ENCODE measurements at places on chromosomes 5 and 9.

- DNase-seq, result no peak
Measured at GRCh38 chr5:165779505-165779904, 2274.1 kb downstream of the MAT2B start.

- DNase-seq, result no peak
Measured at GRCh38 chr9:78297672-78297961, 692 bp downstream of the PSAT1 start.

DNA sequence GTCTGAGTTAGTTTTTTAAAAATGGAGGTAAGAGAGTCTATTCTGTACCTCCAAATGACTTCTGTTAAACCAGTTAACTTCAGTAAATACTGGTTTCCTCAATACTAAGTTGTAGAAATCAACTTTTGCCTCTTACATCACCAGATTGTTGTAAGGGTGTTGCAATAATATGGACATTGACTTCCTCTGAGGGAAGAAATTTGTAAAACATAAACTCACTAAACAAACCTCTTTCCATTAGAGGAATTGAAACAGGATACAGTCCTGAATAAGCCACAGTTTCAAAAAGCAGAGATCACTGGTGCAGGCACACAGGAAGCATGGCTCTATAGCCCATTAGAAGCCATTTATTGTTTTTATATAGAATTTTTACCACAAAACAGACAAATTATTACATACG lies 32.7 kb upstream of the SLCO6A1 start:
- DNase-seq, result no peak

DNA sequence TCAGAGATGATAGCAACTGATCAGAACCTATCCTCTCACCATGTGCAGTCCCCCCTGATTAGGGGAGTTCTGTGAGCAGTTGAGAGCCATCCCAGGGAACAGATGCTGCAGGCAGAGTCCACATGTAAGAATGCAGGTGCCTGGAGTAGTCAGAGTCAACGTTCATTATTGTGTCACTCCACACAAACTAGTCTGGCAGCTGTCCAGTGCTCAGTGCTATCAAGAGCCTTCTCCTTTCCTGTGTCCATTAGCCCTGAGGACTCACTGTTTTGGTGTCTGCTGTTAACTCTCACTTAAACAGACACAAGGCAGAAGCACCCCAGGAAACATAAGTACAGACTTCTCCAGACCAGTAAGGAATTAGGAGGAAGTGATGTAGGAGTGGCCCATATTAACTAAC lies 2.5 kb downstream of the SH3TC2 start:
- no peak for DNase-seq

DNA sequence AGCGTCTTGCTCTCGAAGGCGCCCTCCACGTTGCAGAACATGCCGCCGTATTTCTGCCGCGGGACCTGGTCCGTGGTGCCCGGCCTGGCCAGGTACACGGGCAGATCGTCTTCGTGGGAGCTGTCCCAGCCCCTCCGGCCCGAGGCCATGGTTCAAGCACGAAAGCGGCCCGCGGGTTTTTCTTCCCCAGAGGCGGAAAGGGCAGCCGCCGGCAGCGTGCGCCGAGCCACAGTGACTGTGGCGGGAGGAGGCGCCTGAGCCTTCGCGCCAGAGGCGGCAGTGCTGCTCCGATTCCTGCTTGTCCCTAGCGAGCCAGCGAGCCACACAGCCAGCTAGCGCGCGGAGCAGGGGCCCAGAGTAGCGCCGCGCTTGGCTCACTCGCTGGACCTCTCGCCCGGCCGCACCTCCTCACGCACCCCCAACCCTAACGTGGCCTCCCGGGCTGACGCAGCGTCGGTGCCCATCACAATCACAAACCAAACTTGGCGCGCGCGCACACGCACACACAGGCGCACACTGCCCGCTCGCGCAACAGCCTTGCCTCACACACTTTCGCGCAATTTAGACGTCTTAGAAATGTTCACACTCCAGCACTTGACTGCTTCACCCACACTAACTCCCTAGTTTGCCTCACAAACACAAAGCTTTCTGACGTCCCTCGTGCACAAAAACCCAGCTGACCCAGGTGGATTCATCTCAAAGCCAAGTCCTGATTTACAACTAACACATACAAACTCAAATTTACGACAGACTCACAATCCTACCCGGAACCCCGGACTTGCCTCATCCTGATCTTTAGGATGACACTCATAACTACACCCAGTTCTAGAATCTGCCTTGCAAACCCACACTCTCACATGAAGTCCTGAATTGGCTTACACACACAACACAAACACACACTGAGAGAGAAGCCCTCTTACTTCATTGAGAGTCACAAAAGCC lies at the start of gene DPYSL3:
DPYSL3 (minus strand) TSS at position 359 of the 942 bp plus-strand sequence; CDS start at position 149, 210 bp downstream.
- DNase-seq, result no peak
